ENCODE measurements at places on chromosomes 6 and 20. TPM values are rescaled to one million over a fixed set of nuclear protein-coding genes. Genes with fewer than 3 reads are reported as not detected.

The TMEM200A gene
- total RNA-seq: 116 TPM

The PHF3 gene
- 74.9 TPM for total RNA-seq

The STAU1 gene
- 45.1 TPM for total RNA-seq

The GHRH gene
- total RNA-seq: not detected

The EPHA7 gene
- total RNA-seq: 1.00 TPM

Measured in uterine smooth muscle cell (primary cell).